ENCODE measurements at places on chromosomes 16 and 17. TPM values are rescaled to one million over a fixed set of nuclear protein-coding genes. Genes with fewer than 3 reads are reported as not detected.
A peak's percentile ranks its signal among the peaks of the same experiment; 100 is the strongest.

The ZG16 gene
- not detected for total RNA-seq

The TERB1 gene
- total RNA-seq: 0.28 TPM

The PRSS33 gene
- not detected for total RNA-seq

The KRT36 gene
- total RNA-seq: not detected

DNA sequence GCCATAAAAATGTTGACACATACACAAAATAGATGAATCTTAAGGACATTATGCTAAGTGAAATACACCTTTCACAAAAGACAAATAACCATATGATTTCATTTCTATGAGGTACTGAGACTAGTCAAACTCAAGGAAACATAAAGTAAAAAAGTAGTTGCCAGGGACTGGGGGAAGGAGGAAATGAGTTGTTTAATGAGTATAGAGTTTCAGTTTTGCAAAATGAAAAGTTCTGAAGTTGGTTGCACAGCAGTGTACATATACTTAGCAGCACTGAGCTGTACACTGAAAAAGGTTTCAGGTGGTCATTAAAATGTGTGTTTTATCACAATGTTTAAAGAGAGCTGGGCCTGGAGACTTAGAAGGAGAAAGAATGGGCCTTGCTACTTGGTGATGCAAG is 4.7 kb upstream of the SLC13A2 start:
- no peak for DNase-seq

DNA sequence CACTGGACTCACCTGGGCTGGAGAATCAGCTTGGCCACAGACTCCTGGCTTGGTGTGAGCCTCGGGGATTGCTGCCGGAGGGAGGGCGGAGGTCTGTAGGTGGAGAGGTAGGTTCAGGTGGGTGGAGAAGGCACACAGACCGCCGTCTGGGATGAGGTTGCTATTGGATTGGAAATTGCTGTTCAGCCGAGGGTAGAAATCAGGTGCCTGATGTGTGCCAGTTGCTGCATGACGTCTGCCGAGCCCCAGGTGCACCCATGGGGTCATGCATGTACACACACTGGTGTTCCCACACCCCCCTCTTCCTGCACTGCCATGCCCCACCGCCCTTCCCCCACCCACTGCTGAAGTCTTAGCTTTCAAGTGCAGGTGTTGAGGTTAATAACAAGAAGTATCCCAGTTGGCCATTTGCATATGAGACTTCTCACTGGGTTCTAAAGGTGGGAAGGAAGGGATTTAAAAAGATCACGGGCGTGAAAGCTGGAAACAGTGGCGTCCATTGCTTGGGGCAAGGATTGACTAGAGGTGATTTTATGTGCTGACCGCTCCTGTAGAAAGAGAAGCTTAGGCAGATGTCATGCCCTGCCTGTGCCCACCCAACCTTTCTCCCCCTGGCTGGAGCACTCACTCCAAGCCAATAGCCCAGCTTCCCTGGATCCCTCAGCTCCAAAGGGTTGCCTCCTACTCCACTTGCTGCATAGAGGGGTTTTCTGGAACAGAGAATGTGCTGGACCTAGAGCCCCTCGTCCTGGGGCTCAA is 193.6 kb downstream of the CCDC182 start:
- DNase-seq: no peak

DNA sequence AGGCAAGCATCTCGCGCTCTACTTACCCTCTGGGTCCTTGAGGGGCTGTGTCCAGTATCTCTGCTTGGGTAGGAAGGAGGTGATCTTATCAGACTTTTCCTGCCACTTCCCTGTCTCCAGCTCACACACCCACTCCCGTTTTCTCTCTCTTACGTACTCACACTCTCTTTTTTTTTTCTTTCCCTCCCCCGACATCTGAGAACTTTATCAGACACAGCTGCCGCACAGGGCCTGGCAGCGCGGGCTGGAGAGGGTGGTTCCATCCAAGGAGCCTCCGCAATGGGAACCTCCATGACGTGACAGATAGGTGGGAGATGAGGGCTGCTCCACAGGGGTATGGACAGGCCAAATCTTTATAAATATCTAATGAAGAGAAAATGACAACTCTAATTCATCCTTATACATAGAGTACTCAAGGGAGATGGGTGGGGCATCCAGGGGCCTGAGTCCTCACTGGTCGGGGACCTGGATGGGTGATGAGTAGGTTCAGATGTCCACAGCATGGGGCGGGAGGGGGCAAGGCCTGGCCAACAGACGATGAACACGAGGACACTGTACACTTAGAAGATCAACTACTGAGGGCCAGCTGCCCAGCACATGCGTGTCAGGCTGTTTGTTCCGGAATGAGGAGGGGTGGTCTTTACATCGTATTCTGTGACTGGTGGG is 23.3 kb downstream of the MINK1 start:
- no peak for DNase-seq

DNA sequence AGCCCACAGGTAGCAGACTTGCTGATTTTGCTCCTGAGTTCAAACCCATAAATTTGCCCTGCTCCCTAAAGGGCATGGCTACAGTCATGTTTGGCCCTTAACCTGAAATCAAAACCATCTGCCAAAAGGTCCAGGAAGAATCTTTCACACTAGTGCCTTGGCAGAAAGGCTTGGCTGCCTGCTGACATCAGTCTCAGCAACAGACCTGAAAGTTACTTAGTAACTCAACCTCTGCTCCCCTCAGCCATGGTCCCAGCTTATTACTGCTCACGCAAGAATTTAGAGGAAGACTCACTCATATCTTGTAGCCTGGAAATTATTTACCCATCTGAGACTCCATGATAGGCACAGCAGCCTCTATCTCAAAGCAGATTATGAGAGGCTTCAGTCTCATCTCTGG is 98.0 kb upstream of the KIF2B start:
- DNase-seq: no peak

DNA sequence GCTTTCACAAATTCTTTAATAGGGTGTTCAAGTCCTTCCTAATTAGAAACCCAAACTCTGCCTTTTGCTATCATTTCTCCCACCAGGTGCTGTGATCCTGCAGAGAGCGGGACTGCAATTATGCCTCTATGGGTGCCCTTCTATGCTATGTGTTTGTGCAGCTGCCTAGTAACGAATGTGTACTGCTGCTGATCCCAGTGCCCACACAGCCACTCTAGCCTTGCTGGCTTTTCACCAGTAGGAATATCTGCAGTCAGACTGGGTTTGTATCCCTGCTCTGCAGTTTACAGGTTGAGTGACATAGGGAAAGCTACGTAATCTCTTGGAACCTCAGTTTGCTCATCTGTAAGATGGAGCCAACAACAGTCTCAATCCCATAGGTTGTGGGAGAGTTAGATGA is 179.6 kb upstream of the IRX3 start:
- no peak for DNase-seq

GRCh38 chr16:57528499-57529390 is 7.6 kb downstream of the CCDC102A start:
- DNase-seq: peak; percentile 76

- DNase-seq: no peak
These were observed 13.7 kb downstream of the MMD start for GRCh38 chr17:55407641-55408566.

GRCh38 chr16:48542020-48542473 is 67.9 kb downstream of the N4BP1 start:
- DNase-seq: peak; percentile 89

GRCh38 chr16:57527610-57528360 is 8.6 kb downstream of the CCDC102A start:
- DNase-seq: peak; percentile 57

DNA sequence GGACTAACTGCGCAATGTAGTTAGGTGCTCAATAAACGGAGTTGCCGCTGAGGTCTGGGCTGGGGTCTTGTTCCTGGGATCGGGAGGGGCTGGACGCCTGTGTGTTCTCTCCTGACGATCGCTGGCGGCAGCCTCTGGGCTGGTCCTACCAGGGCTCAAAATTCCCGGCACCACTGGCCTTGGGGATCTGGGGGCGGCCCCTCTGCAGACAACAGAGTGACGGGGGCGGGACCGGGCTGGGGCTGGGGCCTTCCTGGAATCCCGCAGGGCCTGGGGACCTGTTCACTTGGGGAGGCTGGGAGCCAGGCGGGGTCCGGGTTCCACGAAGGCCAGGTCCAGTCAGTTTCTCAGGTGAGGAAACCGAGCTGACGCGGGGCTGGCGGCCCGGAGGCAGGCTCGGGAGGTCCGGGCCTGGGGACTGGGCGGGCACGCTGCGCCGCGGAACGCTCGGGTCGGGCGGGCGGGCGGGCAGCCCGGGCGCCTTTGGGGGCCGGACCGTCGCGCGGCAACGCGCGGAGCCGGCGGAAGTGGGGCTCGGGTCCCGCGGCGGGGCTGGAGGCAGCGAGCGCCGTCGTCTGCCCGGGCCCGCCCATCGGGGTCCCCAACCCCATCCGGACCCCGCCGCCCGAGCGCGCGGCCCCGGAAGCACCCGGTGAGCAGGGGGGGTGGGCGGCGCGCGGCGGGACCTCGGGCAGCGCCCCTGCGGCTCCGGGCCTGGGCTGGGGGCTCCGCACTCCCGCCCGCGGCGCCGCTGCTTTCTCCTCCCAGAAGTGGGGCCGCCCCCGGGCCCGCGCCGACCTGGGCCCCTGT is at the start of gene PIGQ:
Gene PIGQ, plus strand, starts transcription at position 524 of the 810 bp plus-strand sequence. CDS start 4,107 bp downstream, outside the sequence.
- DNase-seq: peak; percentile 90
